Femur (tissue), 1 donor: ENCODE measurements at places on chromosomes 2 and 18.

GRCh38 chr2:112824694-112825085 lies 11.9 kb downstream of the IL1B start:
- no peak for DNase-seq

DNA sequence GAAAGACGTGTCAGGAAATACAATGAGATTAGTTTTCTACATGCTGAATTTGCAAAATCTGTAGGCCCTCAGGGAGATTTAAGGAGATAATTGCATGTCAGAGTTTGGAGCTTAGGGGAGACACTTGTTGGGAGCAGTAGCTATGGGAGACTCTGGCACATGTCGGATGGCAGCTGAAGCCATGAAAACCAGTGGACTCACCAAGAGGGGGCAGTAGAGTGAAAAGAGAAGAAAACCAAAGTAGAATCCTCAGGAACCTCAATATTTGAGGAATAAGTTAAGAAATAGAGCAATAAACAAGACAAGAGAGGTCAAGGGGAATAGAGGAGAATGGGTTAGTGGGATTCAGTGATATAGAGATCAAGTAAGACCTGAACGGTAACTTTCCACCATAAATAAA lies 24.8 kb downstream of the RUFY4 start:
- no peak for DNase-seq

- DNase-seq, result no peak
Measured at GRCh38 chr2:196459539-196459938, 180.0 kb upstream of the CCDC150 start.

DNA sequence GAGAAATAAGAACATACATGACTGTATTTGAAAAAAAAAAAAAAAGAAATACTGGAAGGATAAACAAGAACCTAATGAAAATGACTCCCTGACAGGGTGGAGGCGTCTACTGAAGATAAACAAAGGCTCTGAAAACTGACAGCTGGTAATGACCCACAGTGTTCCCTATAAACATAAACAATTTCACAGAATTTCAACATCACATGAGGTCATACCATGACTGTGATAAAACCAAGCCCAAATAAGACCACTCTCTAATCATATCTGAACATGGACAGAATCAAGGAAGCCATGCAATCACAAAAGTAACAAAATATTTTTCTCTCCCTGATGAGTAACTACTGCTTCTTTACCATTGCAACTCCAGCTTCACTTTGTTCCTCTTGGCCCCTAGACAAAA lies 159.3 kb downstream of the FAM124B start:
- DNase-seq, result no peak

- DNase-seq, result no peak
Measured at GRCh38 chr18:60601249-60601648, 228.7 kb upstream of the MC4R start.

DNA sequence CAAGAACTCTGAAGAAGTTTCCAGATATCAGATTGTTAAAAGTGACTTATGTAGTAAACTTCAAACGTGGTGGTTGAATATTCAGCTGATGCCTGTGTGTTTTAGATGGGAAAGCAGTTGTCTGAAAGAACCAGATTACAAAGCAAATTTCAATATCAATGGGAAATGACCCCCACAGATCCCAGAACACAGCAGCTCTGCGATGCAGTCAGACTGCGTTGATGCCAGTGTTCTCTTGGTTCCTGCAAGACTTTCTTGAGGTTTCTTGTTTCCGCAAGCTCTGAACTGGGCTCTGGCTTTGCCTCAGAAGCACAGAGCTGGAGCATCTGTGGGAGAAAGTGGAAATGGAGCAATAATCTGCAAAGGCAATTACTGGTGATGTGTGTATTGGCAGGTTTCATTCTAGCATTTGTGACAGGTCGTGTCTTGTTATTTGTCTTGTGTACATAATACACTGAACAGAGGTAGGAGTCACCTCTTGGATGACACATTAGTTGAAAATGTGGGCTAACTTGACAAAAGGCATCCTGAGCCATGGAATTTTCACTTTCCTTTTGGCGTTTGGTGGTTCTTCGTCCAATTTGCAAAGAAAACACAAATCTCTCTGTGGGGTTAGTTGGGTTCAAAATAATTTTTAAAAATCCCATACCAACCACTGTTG lies 10.8 kb upstream of the LYPD6B start:
- DNase-seq, result no peak

GRCh38 chr18:11118051-11118766 lies 31.2 kb downstream of the PIEZO2 start:
- no peak for DNase-seq

DNA sequence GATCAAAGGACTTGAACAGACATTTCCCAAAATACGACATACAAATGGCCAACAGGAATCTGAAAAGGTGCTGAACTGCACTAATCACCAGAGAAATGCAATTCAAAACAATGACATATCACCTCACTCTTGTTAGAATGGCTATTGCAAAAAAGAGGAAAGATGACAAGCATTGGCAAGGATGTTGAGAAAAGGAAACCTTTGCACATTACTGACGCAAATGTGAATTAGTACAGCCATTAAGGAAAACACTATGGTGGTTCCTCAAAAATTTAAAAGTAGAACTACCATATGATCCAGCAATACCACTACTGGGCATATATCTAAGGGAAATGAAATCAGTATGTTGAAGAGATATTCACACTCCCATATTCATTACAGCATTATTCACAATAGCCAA lies 57.7 kb upstream of the ASPRV1 start:
- no peak for DNase-seq

DNA sequence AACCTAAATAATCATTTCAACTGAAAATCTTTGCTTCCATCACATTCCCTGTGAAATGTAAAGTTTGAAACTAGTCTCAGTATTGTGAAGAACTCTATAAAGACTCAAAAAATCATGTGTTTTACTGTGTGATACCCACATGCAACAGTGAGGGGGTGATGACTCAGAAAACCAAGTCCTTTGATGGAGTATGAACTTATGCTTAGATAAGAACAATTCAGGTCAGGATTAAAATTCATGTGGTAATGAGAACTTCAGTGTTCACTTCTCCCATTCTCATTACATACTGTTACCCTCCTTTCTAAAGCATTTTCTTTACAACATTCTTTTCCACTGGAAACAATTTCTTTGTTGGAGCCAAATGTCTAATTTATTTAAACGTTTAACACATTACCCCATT lies 360.2 kb downstream of the FSIP2 start:
- no peak for DNase-seq

GRCh38 chr2:98457045-98457696 lies 12.5 kb downstream of the INPP4A start:
- no peak for DNase-seq

DNA sequence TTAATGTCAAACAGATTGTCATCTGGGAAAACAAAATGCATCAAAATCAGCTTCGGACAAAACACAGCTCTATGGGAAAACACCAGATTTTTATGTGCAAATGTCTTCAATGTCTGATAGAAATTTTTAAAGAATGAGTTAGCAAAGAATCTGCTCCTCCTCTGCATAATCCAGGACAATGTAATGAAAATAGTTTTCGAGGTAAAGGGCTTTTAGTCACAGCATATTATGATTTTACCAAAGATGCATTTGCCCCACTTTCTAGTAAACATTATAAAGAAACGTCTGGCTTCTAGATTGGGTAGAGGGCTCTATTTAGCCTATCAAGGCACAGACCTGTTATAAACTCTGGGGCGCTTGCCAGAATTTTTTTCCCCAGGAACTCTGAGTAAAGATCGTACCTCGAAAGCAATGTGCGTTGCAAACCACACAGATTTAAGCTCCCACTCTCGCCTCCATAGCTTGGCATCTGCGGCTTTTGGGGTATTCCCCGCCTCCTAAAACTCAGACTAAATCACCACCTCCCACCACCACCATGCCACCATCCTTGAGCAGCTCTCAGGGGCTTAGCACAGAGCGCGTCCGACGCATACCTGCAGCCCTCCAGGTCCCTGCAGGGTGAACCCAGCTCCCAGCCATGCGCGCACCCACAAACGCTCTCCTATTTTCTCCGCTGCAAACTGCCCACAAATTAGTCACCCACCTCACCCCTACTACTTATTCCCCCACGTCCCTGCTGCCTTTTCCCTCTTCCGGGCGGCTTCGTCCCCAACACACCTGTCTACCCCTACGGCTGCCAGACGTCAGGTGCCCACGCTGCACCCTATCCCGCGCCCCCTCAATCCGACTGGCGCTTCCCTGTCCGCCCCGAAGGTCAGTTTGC lies 829 bp downstream of the ACVR1C start:
- DNase-seq, result no peak

GRCh38 chr2:170886386-170886785 lies 42.7 kb upstream of the GORASP2 start:
- no peak for DNase-seq

DNA sequence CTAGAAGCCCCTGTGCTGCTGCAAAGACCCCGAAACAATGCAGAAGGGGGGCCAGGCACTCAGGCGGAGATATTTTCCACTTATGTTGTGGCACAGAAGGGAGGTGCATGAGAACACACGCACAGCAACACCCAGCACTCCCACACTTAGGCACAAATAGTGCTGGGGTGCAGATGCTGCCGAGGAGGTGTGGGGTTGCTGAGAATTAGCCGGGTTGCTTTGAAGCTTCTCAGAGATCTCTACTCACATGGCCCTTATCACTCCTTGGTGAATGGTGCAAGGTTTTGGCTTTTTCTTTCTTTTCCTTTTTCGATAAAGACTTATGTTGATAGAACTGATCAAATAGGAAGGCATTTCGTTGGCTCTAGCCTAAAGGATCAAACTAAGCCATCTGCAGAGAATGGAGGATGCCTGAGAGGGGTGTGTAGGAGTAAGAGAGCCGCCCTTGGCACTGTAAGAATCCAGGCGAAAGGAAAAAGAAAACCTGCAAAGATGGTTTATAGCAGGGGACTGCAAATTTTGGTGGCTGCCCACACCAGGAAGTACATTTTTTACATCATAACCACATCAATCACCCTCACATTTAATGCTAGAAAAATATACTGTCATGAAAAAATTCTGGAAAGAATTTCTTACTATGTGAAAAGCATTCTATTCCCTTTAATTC lies 27.9 kb upstream of the FHL2 start:
- no peak for DNase-seq

- DNase-seq, result no peak
Measured at GRCh38 chr2:10502803-10503107, 54.6 kb upstream of the ODC1 start.

DNA sequence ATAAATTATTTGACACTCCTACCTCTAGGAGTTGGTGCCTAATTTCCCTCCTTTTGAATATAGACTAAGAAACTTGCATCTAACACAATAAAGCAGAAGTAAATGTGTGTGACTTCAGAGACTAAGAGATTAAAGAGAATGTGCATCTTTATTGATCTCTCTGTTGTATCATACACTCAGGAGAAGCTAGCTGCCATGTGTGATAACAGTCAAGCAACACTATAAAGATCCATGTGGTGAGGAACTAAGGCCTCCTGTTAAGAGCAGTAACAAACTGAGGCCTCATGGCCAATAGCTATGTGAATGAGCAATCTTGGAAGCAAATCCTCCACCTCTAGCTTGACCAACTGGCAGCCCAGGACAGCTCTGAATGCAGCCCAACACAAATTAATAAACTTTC lies 3.4 kb downstream of the FANCL start:
- DNase-seq, result no peak

- peak; percentile 40 for DNase-seq
Measured at GRCh38 chr18:3027370-3027891, 14.5 kb upstream of the LPIN2 start.

DNA sequence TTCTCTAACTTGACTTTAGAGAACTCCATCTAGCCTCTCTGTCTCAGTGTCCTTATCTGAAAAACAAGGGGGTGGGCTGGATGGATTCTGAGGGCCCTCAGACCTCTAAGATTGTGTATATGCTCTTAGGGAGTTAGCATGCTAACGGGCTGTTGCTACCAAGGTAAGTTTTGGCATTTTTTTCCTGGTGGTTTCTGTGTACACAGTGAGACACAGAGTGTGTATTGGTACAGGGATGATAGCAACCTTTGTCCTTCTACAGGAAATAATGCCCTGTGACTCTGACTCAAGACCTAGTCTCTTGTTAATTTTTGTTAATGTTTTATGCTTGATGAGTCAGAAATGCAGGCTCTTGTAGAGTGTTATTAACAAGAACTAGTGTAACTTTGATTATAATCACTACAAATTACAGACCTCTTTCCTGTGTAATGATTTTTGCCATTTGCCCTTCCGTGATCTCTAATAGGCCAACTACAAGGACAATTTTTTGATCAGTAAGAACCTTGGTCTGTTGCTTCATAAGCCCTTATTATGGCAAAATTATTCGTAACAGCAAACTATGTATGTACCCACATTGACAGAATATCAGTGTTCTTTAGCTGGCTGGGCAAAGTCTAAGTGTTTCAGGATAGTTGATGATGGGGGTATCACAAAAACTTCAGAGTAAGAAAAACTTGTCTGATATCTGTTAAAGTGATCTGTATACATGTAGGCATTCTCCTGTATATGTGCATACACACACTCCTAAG lies 89.7 kb downstream of the SPTBN1 start:
- no peak for DNase-seq

DNA sequence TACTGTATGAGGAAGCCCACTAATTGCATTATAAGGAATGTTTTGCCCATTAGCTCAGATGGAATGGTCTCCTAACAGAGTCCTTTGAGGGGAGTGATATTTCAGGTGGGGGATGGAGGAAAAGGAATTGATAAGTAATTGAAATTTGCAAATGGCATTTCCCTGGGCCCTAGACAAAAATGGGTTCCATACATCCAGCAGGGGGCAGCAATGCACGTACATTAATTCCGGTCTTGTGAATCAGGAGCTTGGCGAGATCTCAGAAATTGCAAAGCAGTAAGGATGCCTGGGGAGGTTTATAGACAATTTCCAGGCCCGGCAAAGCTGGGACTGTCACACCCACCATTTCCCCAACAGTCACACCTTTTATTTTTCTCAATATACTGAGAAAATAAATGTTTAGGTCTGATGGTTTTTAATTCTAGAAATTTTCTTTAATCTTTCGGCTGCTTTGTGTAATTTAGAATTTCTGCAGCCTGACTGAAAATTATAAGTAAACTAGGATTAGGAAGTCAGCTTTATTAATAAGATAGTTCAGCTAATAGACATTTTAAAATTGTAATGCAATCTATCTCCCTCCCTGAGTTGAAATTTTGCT lies 122.8 kb downstream of the LYPD1 start:
- peak; percentile 79 for DNase-seq

GRCh38 chr18:37529863-37530262 lies 35.7 kb downstream of the CELF4 start:
- DNase-seq, result no peak

GRCh38 chr2:71561441-71562267 lies 108.3 kb downstream of the DYSF start:
- DNase-seq, result no peak

- DNase-seq, result no peak
Measured at GRCh38 chr2:26088038-26088643, 54.3 kb downstream of the RAB10 start.

GRCh38 chr18:68735483-68736343 lies 20.8 kb upstream of the TMX3 start:
- DNase-seq, result no peak

DNA sequence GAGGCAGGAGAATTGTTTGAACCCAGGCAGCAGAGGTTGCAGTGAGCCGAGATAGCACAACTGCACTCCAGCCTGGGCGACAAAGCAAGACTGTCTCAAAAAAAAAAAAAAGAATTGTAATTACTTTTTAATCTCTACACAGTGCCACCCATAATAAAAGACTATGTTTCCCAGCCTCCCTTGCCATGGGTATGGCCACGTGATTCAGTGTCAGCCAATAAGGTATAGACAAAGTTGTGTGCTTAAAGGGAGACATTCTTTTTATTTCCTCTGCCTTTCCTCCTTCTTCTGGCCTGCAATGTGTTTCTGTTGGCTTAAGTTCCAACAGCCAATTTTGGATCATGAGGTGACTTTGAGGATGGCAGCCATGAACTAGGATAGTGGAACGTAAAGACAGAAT lies 406.9 kb downstream of the LNPK start:
- no peak for DNase-seq
